ENCODE measurements at places on chromosomes 2 and 18.
A peak's percentile ranks its signal among the peaks of the same experiment; 100 is the strongest.

DNA sequence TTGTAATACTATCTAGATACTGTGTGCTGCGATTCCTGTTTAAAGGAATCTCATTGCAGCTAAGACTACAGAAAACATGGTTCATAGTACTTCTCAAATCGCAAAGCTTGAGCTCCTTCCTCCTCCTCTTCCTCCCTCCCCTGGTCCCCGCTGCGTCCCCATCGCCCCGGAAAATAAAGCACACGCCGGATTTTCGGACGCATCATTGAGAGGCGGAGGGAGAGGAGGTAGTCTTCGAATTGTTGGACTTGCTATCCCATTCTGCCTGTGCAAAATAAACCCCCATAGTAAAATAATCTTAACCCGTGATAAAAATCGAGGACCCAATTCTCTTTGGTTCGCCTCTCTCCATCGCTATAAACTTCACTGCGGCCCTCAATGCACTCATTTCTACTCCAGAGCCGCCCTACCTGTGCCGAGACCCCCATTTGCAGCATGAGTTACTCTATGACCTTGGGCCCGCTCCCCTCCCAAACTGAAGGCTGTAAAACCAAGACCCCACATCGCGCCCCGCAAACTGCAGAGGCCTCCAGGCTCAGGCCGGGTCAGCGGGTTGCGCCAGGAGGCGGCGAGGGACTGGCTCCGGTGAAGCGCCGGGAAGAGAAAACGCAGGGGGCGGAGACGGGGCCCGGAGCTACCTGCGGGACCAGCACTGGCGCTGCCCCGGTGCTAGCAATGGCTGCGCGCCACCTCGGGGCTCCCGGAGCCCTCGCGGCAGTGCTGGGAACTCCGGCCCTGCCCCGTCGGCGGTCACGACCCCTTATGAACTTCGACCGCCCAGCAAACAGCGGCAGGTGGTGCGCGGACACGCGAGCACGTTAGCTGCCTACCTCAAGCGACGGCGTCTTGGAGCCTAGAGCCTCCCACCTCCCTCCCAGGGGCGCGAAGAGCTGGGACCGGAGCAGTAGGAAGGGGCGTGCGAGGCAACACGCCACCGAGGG is 649 bp downstream of the ESCO1 start:
- peak; percentile 54 for DNase-seq

DNA sequence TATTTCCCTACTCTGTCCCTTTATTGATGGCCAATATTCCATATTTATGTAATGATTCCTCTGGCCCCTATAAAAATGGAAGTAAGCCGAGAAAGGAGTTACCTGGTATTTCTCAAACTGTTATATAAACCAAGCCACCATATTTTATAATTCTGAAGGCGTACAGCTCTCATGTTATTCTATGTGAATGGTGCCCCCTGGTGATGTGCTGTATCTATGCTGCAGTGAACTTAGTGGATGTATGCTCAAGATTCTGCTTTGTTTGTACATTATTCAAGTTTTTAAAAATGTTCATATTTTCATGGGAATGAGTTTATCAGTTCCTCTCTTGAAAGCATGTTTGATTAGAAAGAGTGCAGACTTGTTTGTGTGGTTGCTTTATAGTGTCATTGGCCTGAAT is 194.5 kb upstream of the LRRTM1 start:
- DNase-seq, result no peak

GRCh38 chr2:26422947-26423629 is 21.4 kb downstream of the DRC1 start:
- DNase-seq, result no peak

DNA sequence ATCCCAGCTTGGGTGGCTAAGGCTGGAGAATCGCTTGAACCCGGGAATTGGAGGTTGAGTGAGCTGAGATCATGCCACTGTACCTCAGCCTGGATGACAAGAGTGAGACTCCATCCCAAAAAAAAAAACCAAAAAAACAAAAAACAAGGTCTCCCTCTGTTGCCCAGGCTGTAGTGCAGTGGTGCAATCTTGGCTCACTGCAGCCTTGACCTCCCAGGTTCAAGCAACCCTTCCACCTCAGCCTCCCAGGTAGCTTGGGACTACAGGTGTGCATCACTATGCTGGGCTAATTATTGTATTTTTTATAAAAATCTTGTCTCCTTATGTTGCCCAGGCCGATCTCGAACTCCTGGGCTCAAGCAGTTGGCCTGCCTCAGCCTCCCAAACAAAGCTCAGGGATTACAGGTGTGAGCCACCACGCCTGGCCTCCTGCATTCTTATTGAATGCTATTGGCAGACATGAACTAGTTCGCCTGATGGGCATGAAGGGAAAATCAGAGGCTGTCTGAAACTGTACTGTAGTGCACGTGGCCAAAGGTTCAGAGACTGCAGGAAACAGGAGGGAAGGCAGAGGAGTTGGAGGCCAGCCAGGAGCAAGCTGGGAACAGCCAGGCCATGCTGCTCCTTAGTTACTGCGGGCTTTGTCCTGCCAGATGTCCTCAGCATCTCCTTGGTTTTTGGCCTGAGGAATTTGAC is 16.0 kb upstream of the ASXL2 start:
- no peak for DNase-seq

DNA sequence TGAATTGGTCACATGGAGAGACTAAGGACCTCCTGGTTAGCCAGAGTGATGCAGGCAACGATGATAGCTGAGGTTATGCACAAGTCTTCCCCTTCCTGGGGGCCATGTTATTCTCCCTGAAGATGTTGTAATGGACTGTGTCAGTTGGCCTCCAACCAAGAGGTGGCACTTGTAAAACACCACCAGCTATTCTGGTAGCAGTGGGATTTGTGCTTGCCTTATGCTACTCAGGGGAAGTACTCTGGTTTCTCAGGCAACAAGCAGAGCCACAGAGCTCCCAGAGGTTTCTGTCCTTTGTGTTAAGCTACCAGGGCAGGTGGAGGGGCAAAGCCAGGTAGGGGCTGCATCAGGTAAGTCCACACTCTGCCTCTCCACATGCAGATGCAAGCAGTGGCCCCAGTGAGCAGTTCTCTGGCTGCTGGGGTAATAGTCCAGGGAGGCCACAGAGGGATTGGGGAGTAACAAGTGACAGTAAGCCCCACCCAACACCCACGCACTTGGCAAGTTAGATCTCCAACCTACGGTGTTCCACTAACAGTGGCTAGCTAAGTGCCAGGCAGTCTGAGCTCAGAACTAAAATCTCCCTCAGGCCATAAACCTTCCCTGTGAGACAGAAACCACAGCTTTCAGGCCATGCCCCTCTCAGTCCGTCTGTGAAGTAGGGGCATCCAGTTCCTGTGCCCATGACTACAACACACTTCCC is 99.7 kb downstream of the RND3 start:
- no peak for DNase-seq
